ENCODE measurements at places on chromosomes 6 and 20.

GRCh38 chr6:160258346-160259142 lies at the start of gene SLC22A2:
Gene SLC22A2 (minus strand): TSS chr6:160258821. CDS start chr6:160258757, 64 bp downstream.
- DNase-seq: no peak

DNA sequence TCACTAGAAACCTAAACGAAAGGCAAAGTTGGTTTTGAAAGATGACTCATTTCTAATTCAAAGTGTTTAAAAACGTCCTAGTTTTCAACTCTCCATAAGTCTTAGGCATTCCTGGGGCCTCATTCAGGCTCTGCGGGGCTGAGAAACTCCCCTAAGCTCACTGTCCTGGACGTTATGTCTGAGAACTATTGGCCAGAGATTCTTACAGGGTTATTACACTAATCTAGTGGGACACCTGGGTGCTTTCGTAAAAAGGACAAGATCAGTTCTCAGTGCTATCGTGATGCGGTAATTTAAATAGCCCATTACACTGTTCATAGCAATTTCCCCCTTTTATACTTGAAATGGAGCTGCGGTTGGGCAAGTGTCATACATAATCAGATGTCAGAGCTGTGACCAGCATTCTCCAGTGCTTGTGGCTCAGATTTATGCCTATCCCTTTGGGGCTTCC lies 280.9 kb downstream of the QKI start:
- no peak for DNase-seq

- no peak for DNase-seq
Measured at GRCh38 chr20:46700481-46700880, 9.0 kb upstream of the SLC2A10 start.

- no peak for DNase-seq
Measured at GRCh38 chr6:14130435-14131075, 13.0 kb downstream of the CD83 start.

- DNase-seq: no peak
Measured at GRCh38 chr6:37871616-37872372, 52.3 kb downstream of the ZFAND3 start.

DNA sequence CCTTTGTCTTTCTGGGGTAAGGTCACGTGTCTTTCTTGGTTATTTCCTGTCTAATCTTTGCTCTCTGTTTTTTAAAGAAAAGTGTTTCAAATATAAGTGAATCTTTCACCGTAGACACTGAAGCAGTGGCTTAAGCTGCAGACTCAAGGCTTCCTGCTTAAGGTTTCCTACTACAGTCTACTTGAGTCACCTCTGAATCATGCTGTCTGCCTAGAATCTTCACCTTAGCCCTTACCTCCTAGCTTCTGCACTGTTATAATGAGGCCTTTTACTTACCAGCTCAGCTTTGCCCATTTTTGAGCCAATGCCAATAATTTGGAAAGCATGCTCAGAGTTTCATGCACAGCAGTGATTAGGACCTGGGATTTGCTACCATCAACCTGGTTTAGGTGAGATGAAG lies 30.6 kb downstream of the ADGRF4 start:
- no peak for DNase-seq

GRCh38 chr6:49721297-49721696 lies 8.0 kb upstream of the CRISP2 start:
- DNase-seq: no peak

DNA sequence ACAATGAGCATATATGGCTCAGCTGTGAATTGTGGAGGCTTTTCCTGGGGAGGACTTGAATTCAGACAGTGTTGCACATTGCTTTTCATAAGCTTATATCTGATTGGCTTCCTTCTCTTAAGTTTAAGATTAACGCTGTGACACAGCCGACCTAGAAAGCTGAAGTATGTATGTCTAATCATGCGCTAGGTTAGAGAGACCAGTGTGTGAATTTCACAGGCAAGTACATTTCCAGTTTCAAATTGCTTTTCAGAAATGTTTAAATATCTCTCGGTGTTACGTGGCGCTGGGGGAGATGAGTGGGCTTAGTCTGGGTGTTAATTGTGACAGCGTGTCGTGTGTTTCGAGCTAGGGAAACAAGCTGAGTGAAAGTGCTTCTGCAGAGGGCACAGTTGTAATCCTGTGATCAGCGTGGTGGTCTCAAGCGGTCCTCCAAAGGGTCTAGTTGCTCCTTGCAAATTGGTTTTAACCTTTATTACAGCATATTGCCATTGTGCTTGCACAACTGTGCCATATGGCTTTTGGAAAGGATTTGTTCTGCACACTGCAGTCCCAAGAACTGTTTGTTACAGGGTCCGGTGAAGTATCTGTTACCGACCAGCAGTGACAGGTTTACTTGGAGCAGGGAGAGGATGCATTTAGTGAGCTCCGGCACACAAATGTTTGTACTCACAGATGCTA lies 166.6 kb downstream of the SASH1 start:
- DNase-seq: no peak

- DNase-seq: no peak
Measured at GRCh38 chr6:140490081-140490480, 1115.6 kb upstream of the CITED2 start.

DNA sequence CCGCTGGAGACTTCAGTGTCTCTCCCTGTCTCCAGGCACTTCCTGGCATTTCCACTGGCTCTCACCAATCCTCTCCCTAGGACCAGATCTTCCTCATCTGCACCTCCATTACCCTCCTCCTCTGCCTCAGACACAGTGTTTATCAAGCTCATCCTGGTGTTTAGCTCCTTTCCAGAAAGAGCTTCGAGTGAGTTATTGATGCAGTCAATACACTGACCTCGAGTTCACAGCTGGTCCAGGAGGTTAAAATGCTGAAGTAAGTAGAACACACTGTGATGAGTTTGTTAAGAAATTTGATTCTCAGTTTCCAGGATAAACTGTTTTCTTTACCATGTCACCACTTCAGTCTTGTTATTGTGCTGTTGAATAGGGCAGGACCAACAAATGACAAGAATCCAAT lies 42.1 kb upstream of the ARMC2 start:
- DNase-seq: no peak

DNA sequence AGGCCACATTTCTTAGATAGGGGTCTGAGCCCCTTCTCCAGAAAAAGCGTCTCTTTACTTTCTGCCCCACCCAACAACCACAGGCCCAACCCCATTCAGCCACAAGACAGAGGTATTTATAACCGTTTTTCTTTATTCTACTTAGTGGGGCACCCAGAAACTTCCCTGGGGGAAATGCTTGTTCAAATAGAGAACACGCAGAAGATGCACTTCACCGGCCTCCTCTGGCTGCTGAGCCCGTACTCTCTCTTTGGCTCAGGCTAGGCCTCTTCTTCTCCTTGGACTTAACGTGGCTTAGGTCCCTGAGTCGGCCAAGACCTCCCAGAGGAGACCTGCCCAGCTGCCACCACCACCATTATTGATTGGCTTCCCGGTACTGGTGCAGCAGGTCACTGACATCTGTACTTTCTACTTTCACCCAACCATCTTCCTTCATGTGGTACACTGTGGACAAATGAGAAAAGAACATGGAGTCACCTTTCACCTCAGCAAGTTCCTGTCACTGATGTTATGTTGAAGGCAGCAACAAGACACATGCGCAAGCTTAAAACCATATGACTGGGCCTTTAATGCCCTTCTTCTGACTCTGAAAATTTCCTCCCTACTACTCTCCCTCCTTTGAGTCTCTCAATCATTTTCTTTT lies 2.2 kb upstream of the TAP2 start:
- no peak for DNase-seq

DNA sequence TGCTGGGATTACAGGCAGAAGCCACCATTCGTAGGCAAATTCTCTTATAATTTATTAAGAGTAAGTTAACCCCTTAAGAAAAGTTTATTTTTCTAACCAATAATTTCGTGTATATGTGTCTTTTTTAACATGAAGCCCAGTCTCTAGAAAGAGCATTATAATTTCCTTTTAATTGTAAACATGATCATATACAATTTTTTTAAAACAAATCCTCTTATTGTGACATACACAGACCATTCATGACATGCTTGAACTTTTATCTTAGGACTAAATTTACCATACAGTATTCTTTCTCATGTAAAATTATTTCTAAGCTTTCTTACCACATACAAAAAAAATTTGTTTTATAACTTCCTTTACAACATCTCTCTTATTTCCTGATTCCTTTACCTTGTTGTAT lies 6.7 kb downstream of the ACOT13 start:
- no peak for DNase-seq

DNA sequence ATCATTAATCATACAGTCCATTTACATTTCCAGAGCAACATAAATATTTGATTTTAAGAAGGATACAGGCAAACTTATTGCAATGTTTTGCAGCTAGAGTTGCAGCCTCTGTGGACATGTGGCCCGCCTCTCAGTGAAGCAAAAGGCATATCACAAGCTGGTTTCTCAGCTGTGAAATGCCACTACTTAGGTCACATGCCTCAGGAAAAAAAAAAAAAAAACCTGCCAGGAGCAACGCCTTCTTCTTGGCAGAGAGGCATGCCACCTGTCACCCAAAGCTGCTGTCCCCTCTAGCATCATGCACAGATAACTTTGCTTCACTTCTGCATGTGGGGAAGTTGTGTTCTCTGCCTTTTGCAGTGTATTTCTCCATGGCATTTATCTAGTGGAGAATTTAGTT lies 18.5 kb downstream of the GRM1 start:
- DNase-seq: no peak

DNA sequence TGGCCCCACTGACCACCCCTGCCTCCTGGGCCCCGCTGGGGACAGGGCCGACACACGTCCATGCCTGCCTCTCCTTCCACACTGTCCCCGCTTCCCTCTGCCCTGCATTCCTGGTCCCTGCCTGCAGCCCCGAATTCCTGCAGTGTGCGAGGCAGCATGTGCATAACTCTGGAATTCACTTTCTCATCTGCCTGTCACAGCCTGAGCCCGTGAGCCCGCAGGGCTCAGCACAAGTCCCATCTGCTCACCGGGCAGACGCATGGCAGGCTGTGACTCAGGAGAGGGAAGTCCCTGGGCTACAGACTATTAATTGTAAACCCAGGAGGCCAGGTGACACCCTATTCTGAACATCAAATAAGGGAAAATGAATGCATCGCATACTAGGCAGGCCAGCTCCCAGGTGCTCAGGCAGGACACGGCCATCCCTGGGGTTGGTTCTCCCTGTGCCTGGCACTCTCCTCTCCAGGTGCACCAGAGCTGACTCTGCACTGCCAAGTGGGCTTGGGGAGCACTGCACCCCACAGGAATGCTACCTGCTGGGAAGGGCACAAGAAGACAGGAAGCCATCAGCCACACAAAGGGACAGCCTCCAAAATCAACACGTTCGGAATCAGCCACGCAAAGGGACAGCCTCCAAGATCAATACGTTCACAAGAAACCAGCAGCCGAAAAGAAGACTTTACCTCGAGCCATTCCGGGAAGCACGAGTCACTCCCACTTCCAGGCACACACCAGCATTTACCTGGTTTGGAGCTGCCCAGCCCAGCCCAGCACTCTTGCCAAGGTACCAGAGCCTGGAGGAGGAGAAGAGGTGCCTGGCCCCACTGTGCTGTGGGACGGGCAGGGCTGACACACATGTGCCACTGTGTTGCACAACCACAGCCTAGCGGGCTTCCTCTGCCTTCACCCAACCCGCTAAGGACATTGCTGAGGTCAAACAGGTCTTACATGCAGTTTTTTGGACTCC lies 65.9 kb downstream of the DLL1 start:
- DNase-seq: no peak

GRCh38 chr20:15031546-15032351 lies 694.3 kb upstream of the FLRT3 start:
- DNase-seq: no peak

- DNase-seq: no peak
Measured at GRCh38 chr6:91704531-91704930, 1117.7 kb upstream of the MAP3K7 start.

DNA sequence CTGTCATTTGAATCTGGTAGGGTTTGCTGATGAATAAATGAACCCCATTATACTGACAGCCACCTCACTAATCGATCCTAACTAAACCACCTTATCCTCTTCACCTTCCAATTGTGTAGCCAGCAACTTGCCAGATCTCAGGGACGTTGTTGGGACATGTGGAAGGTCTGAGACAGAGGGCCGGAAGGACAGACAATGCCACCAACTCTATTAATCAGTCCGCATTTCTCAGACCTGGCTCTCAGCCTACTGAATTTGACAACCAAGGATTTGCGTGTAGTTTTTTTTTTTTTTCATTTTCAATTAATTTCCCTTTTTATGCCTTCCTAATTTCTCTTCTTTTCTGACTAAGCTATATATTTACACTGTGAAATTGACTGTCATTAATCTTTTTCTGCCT lies 122.5 kb downstream of the CARMIL1 start:
- no peak for DNase-seq

- no peak for DNase-seq
Measured at GRCh38 chr20:54088430-54088829, 18.0 kb upstream of the BCAS1 start.

- peak; percentile 69 for DNase-seq
Measured at GRCh38 chr6:129709769-129710449, at the start of gene ARHGAP18. Gene ARHGAP18 (minus strand): TSS chr6:129710177. CDS start chr6:129710136, 41 bp downstream.

DNA sequence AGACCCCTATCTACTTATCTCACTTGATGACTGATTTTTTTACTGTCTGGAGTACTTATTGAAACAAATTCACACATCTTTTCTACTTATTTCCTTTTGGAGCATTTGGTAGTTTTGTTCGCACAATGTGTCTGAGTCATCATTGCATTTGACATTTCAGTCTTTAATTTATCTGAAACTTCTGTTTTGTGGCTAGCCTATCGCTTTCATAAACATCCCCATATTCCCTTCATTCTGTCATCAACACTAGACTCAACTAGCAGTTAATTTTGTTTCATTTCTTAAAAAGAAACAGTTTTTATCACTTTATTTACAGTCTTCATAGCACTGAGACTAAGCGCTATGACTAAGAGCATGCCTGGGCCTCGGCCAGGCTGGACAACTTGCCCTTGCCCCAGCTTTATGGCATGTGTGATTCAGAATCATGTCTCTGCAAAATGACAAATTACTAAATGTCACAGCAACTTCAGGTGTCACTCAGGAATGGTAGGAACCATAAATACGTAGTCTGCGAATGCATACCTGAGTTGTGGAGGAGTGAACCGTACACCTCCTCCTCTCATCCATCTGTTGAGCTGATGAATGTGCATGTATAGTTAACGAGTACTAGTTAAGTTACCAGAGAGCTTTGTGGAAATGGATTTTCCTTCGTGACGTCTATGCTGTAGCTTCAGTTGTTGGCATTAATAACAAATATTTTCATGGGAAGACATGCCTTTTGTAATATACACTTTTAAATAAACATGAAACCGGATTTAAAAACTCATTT lies 16.2 kb downstream of the L3MBTL3 start:
- peak; percentile 41 for DNase-seq

- DNase-seq: no peak
Measured at GRCh38 chr20:62392621-62393334, 5.9 kb downstream of the RPS21 start.

DNA sequence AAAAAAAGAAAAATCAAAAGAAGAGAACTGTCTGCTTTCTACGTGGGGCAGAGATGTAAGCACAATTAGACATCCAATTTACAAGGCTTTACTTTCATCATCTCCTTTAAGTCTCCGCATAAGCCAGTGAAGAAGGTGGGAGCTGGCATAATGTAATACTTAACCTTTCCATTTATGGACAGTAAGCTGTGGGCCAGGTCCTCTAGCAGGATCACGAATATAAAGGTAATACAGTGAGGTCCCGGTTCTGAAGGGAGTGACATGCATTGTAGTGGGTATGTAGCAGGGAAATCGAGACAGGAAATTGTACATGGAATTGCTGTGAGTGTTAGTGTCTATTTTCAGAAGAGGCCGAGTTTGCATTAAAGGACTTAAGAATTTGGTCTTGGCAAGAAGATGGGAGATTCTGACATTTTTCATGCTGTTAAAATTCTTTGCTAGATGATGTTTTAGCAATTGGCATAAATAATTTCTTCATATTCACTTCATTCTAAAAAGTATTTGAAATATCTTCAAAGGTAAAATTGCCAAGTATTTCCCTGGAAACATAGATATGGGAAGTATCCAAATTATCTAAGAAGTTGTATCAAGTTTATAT lies 20.4 kb upstream of the POPDC3 start:
- no peak for DNase-seq

All from T-helper 2 cell (primary cell).